ENCODE measurements at places on chromosomes 2 and 18.

GRCh38 chr18:34838669-34839068 lies 128.6 kb downstream of the DTNA start:
- DNase-seq = no peak

- DNase-seq = no peak
These were observed 381.2 kb upstream of the NETO1 start for GRCh38 chr18:73249030-73249429.

DNA sequence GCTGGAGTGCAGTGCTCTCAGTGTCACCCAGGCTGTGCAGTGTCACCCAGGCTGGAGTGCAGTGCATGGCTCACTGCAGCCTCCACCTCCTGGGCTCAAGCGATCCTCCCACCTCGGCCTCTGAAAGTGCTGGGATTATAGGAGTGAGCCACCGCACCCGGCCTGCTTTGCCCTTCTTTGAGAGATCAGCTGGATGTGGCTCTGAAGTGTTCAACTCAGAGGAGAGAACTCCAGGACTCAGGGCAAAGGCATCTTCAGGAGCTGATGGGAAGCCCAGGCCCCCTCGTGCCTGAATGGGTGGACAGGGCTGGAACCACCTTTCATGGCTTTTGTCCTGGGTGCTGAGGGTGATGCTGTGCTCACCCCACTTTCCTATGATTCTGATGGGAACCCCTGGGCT lies 52.0 kb upstream of the HAAO start:
- DNase-seq = no peak

DNA sequence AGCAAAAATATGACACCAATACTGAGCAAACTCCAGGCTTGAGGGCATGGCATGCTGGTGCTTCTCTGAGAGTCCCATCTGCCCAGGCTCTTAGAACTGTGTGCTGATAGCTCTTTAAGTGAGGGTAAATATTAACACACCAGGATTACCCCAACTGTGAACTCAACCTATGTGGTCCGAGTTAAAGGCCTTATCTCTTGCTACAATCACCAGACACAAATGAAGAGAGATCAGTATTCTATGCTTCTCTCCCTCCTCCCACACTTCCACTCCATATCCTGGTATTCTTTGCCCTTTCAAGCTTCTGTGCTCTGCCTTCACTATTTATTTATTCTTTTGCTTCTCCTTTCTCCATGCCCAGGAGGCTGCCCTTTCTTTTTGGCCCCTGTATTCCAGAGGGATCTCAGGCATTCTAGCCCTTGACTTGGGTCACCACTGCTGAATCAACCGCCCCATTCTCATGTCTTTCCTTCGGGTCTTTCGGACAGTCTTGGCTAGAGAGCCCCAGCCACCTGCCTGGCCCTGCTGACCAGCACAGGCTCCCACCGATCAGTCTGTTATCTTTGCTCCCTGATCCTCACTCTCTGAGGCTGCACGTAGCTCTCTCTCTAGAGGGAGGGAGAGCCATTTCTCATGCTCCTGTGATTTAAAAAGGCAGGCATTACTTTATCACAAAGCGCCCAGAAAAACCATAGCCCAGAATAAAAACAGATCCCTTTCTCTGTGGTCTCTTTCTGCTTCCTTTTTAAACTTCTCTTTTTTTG lies 17.2 kb upstream of the HK2 start:
- no peak for DNase-seq

- DNase-seq = no peak
These were observed 77.8 kb upstream of the SPOPL start for GRCh38 chr2:138423745-138424144.

- no peak for DNase-seq
These were observed 223.7 kb downstream of the CYP26B1 start for GRCh38 chr2:71923887-71924533.

DNA sequence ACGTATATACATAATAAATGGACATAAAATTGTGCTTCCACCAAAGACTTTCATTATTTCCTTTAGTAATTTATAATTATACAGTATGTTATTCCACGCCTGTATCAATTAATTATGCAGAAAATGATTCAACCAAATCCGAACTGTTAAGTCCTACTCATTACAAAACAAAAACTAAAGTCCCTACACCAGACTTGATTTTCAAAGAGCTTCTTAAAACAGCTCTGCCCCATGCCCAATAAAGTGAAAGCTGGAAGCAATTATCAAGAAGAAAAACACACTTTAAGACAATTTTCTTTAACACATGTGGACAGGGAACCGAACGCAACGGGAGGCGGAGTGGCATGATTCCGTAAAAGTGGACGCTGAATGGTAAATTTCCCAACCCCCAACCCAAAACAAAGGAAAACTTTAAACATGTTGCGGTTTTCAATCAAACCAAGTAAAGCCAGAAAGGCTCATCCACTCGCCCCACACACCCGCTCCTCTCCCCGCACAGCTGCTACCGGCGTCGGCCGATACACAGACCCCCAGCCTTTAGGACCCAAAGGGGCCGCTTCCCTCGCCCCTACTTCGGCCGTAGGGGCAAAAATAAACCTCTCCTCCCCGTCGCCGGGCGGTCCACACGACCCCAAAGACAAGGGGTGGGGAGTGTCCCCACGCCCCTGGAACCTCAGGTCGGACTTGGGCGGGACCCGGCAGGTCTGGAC lies 705 bp downstream of the YES1 start:
- DNase-seq = no peak

DNA sequence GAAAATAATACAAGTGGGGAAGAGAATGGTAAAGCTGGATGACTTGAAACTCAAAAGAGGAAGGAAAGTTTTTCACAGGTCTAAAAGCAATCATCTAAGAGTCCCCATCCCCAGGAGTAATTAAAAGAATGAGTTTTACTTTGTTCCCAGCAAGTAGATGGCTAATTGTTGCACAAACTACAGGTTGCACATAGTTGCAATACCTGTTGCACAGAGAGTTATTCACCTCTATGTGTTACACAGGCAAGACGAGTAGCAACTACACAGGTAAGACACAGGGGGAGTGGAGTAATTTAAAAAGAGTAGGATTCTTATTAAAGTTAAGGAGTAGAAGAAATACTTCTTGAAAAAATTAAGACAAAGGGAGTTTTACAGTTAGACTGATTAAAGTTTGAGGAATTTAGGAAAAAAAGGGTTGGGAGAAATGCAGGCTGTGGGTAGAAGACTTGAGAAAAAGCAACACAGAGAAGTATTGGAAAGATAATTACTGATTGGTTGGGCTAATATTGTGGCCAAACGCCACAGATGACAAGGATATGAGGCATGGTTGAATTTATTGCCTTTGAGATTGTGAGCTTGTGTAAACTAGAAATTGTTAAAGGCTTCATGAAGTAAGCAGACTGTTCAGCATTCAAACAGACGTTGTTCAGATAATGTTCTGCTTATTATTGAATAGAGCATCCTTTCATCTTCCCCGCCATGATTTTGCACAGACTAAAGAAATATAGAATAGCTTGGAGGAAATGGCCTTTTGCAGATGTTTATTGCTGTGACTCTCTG lies 699.3 kb downstream of the NR4A2 start:
- no peak for DNase-seq

DNA sequence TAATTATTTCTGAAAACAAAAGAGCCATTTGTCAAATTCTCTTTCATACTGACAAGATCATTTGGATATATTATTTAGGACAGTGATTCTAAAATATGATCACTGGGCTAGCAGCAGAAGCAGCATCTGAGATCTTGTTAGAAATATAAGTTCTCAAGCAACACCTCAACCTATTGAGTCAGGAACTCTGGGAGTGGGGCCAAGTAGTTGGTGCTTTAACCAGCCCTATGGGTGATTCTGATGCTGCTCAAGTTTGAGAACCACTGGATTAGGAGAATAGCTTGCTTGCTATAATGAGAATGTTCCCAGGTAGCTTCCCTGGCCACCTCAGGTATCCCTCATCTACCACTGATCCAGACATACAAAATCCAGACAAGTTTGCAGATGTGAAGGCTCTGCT lies 466.9 kb upstream of the CELF4 start:
- DNase-seq = no peak

DNA sequence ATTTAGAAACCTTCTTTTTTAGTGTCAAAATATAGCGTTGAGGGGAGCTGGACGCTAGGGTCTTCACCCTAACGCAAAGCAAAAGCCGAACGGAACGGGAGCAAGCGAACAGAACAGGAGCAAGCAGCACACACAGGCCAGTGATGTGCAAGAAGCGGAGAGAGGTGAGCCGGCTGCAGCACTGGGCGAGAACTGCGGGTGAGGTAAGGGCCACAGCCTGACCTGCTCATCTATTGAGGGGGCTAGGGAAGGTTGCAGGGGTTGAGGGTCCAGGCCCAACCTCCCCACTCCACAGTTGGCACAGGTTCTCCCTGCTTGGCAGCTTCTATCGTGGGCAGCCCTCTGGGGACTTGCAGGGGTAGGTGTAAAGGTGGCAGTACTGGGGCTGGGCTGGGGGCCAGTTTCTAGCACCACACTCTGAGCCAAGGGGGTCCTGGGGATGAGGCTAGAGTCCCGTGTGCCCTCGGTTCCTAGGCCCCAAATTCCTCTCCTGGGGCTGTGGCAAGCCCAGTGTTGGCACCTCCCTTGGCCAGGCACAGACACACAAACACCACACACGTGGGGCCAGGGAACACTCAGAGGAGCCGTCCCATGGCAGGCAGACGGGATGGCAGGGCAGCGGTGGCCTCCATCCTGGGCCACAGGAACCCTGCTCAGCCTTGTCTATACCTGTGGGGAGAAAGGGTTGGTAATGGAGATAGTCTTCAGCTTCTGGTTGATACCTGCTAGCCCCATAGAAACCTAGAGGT lies 1.2 kb upstream of the ABCB6 start:
- DNase-seq = no peak

DNA sequence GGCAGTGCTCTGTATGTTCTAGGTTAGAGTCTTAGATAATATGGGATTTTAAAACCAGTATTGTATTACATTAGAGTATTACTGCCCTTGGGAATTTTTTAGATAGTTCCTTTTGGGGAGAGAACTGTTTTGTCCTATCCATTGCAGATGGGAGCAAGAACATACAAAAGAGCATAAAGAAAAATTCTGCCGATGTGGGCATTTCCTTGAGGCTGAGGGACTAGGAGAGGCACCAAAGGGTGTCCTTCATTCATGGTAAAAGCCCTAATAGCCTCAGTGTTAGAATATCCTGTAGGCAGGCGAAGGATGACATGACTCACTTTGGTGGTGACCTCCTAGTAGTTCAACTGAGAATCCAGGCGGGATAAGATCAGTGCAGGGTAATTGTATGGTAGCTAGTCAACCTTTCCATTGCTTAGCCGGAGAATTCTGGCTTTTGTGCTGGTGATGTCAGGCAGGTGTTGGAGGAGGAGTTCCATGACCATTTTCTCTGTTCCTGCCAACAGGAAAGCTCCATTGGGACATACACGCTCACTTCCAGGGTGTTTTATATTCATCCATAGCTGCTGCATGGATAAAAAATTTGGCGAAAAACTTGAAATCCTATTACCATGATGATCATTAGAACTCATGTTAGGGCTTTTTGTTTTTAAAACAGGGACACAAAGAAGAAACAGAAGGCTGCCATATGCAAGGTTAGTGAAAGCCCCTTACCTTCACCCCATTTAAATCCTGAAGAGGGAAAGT lies 28.1 kb downstream of the EPAS1 start:
- no peak for DNase-seq

GRCh38 chr2:231161877-231162329 lies 36.5 kb upstream of the ARMC9 start:
- no peak for DNase-seq

DNA sequence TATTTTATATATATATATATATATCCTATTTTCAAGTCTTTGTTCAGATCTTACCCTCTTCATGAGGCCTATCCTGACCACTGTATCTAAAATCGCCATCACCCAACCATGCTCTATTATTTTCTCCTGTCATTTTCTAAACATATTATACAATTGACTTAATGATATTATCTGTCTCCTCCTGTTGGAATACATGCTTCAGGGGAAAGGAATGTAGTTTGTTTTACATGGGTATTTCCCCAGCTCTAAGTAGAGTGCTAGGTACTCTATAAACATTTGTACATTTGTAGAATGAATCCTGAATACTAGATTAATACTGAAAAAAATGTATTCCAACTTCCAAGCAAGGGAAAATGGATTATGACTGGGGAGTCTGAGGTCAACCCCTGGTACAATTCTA lies 26.2 kb downstream of the TTC21B start:
- DNase-seq = no peak

DNA sequence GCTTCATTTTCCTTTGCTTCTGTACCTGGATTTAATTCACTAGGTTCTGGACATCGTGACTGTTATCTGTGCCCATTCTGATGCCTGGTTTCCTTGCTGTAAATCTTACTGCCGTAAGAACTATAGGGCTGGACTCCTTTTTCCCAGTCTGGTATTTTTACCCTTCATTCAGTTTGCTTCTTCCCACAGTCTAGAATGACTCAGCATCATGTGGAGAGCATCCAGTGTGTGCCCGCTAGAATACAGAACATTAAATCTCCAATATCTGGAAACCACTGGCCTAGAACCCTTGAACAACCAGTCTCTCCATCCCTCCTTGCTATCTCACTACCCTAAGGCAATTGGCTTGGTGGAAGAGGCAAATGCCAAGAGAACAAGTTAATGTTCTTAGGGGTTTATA lies 1075.4 kb upstream of the ZEB2 start:
- DNase-seq = no peak

GRCh38 chr2:169670215-169670651 lies 24.0 kb downstream of the CFAP210 start:
- DNase-seq = no peak
